Stimulated activated CD4-positive, alpha-beta T cell treated with anti-CD3 and anti-CD28 coated beads, Interleukin-4, amount 100 ng/mL, for 24 hours (primary cell): ENCODE measurements at places on chromosomes 6 and 20.

DNA sequence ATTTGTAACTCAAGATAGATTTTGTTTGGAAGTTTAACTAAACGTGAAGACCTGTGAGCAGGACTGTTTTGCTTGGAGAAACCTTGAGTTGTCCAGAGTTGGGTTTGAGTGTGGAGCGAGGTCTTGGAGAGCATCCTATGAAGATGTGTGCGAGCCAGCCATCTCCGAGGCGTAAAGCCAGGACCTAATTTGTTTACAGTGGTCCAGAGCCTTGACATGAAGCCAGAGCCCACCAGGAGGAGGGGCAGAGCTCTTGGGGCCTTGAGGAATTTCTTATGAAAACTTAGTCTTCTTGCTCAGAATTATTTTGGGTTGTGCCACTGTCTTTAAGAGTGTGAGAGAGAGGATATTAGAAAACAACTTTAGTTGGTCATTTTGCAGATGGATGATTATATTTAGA is 6.3 kb downstream of the CHMP4B start:
- no peak for DNase-seq

DNA sequence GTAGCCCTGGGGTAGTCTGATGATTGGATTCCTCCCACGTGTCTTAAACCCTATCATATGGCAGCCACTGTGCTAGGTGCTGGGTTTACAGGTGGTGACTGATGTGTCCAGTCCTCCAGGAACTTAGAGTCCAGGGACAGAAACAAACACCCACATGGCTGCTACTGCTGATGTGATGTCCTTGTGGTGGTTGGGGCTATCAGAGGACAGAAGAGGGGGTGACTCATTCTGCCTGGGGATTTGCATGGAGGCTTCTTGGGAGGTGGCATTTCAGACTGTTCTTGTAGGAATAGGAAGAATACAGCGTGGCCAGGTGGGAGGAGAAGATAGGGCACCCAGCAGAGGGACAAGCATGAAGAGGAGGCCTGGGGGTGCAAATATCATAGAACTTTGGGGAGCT is 9.8 kb downstream of the RAET1G start:
- no peak for DNase-seq

DNA sequence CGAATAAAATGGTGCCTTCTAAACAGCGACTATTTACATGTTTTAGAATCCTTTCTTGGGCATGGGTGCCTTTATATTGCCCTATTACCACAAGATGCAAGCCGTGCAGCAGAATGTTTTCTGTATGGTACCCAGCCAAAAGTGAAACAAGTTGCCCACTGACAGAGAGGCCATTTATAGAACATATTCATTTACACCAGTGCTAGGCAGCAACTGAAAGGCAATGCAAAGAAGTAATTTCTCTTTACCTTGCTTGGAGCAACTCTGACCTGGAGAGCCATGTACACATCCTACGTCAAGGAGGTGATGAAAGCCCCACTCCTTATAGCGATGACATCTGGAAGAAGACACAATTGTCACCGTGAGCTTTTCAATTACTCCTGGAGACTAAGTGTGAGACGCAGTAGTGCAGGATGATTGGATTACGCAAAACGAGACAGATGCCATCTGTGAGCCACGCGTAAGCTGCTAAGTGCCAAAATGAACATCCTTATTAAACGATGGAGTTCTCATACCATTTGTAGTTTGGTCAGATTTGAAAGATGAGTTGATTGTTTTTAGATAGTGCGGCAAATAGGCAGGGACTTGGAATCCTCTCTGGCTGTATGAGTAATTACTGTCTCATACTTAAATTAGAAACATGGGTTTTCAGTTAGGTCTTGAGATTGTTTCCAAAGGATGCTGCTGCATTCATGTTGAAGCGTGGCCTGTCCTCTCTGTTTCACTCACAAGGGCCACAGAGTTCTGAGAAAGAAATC is at the start of gene TMEM244:
TSS of gene TMEM244 (minus strand) at position 408 of the 758 bp plus-strand sequence. CDS start at position 281, 127 bp downstream.
- peak; percentile 4 for DNase-seq

- no peak for DNase-seq
These were observed 71.1 kb downstream of the STMND1 start for GRCh38 chr6:17172836-17173470.

GRCh38 chr20:61808447-61808846 is 257.2 kb downstream of the TAF4 start:
- DNase-seq, result no peak
